Activated T-helper 9 cell treated with anti-CD3 and anti-CD28 coated beads, Interleukin-2, amount 50 U/mL, for 16 hours (primary cell): ENCODE measurements at places on chromosomes 4 and X.
A peak's percentile ranks its signal among the peaks of the same experiment; 100 is the strongest.

GRCh38 chr4:69970071-69970470, 4.5 kb upstream of the CSN2 start:
- no peak for DNase-seq

DNA sequence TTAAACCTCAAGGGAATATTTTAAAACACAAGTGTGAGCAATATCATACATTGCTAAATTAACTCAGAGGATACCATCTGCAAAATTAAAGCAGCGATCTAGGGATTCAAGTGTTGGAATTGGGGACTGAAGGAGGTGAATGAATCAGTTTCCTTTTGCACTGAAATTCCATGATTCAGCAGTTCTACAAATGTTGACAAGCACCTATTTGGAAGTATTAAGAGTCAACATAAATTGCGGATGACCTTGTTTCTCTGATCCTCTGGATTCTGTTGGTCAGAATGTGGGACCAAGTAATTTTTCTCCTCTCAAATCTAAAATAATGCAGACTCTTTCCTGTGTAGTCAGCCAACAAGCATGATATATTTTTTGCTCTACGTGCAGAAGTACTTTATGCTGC, 78.8 kb downstream of the LDB2 start:
- DNase-seq = no peak

GRCh38 chr4:162503868-162504267, 340.1 kb upstream of the FSTL5 start:
- no peak for DNase-seq

DNA sequence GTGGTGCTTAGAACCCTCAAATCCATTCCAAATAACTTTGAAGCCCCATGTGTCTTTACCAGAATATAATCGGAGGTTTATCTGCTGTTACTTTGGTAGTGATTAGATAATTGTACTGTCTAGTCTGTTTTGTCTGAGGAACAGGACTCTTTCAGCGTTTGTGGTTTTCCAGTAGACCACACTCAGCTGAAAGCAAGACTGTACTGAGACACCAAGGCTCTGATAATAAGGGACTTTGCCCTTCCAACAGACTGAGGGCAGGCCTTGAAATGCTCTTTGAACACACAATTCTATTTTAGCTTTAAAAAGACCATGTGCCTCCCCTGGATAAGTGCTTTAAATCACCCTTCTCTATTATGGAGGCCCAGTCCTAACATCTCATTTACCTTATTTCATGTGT, 76.1 kb downstream of the KLHL8 start:
- no peak for DNase-seq

- no peak for DNase-seq
Observed at GRCh38 chr4:37157476-37158167, 86.9 kb upstream of the NWD2 start.

DNA sequence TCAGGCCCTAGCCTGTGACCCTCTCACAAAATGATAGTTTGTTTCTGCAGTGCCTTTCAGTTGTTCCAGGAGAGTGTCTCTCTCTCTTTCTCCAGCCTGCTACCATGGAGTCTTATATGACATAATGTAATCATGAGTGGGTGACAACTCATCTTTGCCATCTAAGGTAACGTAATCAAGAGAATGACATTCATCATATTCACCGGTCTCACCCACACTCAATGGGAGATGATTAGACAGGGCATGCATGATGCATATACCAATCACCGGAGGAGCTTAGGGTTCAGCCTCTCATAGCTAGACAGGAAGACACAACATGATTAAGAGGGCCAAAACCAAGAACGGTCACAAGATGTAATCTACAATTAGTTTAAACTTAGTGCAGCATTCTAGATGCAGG, 97.1 kb upstream of the FAM9B start:
- DNase-seq = no peak

DNA sequence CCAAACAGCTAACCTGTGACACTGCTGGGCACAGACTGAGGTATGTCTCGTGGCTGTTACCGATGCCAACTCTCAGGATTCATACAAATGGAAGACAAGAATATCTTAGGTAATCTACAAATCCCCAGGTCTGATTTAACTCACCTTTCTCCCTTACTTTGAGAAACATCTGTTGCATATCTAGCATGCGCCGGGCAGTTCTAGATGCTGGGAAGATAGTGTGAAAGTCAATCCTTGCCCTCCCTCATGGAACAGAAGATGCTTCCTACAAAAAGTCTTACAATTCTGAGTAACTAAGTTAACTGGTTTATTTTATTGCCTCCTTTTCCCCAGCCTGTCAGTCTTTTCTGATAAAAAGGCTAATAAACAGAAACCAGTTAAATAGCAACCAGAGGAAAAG, 212.2 kb upstream of the FAT1 start:
- no peak for DNase-seq

DNA sequence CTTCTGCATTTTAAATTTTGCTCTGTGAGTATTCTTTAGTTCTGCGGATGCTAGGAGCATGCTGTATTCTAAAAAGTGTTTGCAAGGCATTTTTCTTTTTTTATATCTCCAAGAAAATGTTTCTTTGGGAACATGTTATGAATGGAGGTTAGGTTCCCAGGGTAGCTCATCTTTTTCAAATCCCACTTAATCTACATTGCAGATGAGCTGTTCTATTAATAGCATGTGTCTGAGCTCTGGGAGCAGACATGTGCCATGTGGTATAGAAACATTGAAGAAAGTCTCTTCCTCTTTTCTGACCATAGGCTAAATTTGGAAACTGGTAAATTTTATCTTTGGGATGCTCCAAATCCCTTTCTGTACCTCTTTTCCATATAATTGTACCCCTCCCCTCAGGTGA, 23.2 kb downstream of the DIAPH2 start:
- DNase-seq = no peak

DNA sequence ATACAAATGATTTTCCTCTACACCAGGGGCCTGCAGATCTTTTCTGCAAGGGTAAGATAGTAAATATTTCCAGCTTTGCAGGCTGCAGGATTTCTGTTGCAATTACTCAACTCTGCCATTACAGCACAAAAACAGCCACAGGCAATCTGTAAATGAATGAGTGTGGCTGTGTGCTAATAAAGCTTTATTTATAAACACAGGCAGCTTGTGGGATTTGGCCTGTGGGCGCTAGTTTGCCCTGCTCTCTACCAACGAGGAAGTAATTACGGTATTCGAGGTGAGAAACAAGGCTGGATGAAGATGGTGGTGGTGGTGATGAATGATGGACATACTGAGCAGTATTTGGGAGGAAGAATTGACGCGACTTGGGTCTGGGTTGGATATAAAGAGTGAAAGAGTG, 30.7 kb downstream of the ADGRG2 start:
- DNase-seq = no peak

DNA sequence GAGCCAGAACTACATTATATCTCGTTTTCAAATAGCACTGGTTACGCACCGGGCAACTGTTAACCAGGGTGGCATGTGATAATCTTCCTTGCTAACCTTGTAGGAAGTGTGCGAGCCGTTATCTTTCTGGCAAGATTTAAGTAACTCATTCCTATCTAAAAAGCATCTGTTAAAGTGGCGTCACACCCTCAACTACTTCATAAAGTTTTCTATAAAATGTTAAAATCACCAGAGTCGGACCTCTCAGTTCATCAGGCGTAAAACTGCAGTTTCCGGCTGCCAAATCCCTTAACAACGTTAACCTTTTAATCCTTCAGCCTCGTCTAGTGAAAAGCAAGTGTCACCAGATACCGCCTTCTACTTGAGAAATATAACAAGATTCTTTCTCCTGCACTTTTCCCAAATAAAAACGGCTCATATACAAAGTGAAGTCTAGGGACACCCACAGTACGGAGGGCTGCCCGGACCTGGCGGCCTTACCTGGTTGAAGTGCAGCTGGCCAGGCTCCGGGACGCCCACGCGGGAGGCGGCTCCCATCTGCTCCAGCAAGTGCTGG, 1.2 kb downstream of the SLC39A8 start:
- DNase-seq = no peak

DNA sequence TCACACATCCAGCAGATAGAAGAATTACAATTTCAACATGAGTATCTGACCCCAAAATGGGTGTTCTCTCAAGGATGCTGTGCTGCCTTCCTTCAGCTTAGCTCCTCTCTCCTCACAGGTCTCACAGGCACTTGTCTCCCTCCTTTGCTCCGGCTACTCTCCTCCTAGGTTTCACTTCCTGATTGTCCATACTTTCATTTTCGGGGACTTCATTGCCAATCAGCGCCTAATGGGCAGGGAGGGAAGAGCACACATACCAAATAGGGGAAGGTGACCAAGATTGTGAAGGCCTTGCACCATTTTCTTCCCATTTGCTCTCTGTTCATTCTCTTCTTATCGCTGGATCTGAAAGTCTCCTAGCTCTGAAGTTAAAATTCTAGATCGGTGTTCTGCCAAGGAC, 125.4 kb upstream of the EOLA2 start:
- no peak for DNase-seq

- no peak for DNase-seq
Observed at GRCh38 chr4:155445306-155445705, 68.5 kb upstream of the MAP9 start.

DNA sequence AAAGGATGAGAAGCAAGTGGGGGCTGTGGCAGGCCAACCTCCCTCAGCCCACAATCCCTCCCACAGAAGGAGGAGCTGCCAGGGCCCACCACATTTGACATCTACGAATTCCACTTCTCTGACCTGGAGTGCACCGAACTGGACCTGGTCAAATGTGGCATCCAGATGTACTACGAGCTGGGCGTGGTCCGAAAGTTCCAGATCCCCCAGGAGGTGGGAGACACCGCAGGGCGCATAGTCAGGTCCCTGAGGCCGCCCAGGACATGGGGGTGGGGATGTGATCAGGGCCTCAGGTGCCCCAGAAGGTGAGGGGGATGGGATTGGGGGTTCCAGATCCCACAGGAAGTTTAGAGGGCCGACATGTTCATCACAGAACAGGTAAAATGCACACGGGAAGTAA, 13.7 kb downstream of the ATP5ME start:
- DNase-seq = no peak

GRCh38 chr4:60215906-60216305, 984.2 kb upstream of the ADGRL3 start:
- DNase-seq = no peak

GRCh38 chr4:107148904-107149303, 112.8 kb upstream of the DKK2 start:
- DNase-seq = no peak

GRCh38 chrX:132488819-132489577, at the start of gene MBNL3:
MBNL3 (minus strand) TSS chrX:132489038; CDS start chrX:132439611, 49,427 bp downstream.
- DNase-seq = peak; percentile 41

GRCh38 chr4:146095860-146096259, 79.7 kb upstream of the LSM6 start:
- no peak for DNase-seq

- no peak for DNase-seq
Observed at GRCh38 chr4:128550060-128550459, 259.4 kb upstream of the JADE1 start.

DNA sequence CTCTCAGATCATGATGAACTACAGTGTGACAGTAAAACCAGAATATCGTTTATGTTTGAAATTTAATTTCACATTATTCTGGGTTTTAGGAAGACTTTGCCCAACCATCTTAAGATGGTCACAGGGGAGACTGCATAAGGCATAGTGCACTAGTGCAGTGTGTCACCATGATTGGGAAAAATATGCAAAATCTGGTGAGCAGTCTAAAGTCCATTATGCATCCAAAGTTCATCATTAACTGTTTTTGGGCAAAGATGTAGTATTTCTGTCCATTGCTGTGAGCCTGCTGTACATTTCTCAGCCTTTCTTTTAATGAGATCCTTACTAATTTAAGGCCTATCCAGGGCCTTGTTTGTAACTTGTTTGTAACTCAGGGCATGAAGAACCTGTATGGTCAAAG, 11.3 kb upstream of the MFAP3L start:
- no peak for DNase-seq

DNA sequence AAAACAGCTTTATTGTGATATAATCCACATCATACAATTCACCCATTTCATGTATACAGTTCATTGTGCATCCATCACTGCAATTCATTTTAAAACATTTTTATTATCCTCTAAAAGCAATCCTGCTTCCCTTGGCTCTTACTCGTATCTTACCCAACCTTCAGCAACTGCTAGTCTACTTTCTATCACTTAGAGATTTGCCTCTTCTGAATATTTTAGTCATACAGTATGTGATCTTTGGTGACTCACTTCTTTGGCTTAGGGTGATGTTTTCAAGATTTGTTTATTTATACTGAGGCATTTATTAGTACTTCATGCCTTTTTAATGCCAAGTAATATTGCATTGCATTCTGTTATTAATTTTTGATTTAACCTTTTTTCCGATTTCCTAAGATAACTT, 15.0 kb upstream of the MSMO1 start:
- DNase-seq = no peak

GRCh38 chr4:40247350-40247749, 50.5 kb downstream of the RHOH start:
- DNase-seq = no peak
